Renal pelvis (tissue), 12 donors: ENCODE measurements at places on chromosomes 12 and 14. TPM values are rescaled to one million over a fixed set of nuclear protein-coding genes. Genes with fewer than 3 reads are reported as not detected.

GRCh38 chr14:52960627-52961026 is 9.8 kb upstream of the FERMT2 start:
- DNase-seq, result no peak

DNA sequence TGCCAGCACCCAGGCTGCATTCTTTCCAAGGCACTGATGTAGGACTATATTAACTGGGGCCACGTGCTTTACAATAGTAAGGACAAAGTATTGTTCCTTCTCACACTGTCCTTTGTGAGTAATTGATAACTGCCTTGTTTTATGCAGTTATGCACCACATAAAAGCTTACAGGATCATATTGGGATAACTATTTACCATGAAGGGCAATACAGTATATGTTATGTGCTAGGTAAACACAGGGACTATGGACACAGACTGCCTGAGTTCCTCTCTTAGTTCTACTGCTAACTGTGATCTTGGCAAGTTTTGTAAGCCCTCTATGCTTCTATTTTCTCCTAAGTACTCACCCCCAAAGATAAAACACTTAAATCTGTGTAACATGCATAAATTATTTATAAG is 183.7 kb downstream of the NOVA1 start:
- DNase-seq, result no peak

PROX2 gene
- 3.3 TPM for polyA plus RNA-seq

TAC3 gene
- 1.1 TPM for polyA plus RNA-seq

TCL1B gene
- polyA plus RNA-seq, result 0.30 TPM
